Urinary bladder (tissue), 4 donors: ENCODE measurements at places on chromosomes 4 and X. TPM values are rescaled to one million over a fixed set of nuclear protein-coding genes. Genes with fewer than 3 reads are reported as not detected.

- DNase-seq = no peak
Observed at GRCh38 chrX:134529481-134529880, 69.5 kb downstream of the HPRT1 start.

DNA sequence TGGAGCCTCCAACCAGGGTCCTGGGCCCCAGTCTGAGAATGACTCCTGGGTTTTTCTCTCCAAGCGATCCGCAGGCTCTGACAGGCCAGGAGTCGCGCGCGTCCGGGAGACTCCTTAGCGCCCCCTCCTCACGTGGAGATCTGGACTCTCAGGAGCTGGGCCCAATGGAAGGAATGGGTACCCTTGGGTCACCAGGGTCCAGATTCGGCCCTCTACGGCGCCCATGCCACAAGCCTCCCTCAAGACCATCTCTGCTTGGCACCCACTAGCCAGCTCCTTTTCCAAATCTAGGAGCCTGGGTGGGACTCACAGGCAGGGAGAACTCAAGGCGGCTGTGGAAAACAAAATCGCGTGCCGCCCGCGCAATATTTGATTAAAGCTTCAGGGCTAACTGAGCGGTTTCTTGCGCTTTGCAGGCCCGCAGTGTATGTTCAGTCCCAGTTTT is 7.1 kb downstream of the HAND2 start:
- DNase-seq = no peak

The IQSEC2 gene
- total RNA-seq = 6.6 TPM

DNA sequence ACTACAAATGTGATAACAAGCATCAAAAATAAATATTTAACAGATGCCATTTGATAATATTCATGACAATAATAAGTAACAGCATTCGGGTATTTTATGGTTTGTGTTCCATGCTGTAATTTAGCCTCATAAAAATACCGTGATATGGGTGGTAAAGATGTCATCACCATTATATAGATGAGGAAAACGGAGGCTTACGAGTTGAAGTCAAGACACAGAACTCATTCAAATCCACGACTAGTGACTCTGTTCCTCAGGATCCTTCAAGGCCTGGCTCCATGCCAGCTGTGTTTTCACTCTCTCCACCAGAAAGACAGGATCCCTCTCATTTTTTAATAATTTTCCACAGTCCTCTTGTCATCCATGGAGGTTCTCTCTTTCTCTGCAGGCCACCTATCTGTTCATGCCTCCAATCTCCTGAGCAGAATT is 94.5 kb downstream of the APBB2 start:
- no peak for DNase-seq

- DNase-seq = no peak
Observed at GRCh38 chrX:140274811-140275525, 229.9 kb downstream of the SOX3 start.

DNA sequence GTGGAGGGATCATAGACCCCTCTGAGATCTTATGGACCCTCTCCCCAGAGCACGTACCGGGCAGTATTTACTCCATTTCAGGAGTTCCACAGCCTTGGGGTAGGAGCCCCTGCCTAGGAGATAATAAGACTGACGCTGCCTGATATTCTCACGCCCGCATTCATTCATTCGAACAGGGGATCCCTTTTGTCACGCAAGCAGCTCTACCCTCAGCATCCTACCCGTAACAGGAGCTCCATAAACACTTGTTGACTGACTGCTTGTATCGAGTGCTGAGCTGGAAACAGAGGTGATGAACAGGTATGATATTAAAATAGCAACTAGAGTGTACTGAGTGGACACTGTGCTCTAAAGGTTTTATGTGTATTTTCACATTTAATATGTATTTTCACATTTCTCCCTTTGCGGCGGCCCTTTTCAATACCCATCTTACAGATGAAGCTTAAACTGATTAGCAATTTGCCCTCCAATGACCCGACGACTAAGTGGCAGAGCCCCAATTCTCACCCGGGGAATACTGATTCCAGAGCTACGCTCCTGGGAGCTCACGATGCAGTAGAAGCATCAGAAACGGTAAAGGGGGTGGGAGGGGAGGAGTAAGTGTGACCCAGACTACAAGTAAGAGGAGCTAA is 888 bp downstream of the RAB28 start:
- peak; percentile 6 for DNase-seq

- no peak for DNase-seq
Observed at GRCh38 chr4:81237791-81238190, 22.8 kb upstream of the PRKG2 start.

DNA sequence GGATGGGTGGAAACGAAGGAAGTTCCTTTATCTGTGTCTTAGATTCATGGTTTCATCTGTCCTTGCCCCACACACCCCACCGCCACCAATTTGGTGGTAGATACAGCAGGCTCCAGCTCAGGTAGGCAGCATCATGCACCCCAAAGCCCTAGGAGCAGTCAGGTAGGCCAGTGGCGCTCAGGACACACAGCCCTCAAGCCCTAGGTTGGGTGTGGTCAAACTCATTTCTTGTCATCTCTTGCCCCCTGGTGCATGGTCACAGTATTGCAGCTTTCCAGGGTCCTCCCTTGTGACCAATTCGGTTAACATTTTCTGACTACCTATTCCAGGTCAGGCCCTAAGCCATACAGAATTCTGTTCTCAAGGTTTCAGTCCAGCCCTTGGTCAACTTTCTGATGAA is 14.5 kb upstream of the PRRG3 start:
- DNase-seq = no peak

The PLAC1 gene
- total RNA-seq = 14.5 TPM

DNA sequence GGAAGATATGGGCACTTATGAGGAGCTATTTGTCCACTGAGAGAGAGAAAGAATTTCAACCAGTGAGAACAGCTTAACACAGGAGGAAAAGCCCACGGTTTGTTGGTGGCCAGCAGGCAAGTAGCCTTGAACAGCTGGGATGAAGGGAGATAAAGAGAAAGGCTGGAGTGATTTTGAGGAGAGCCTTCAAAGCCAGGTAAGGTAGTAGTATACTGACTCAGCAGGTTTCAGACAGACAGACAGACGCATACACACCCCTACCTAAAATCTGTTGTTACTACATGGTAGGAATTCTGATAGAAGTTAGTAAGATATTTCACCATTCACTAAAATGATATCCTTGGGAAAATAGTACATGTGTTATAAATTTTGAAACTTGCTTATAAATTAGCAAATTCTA is 60.5 kb downstream of the SEC24D start:
- no peak for DNase-seq

- no peak for DNase-seq
Observed at GRCh38 chr4:186067757-186068385, 1.1 kb upstream of the TLR3 start.
